Naive B cell (primary cell): ENCODE measurements at places on chromosomes 2 and 18. TPM values are rescaled to one million over a fixed set of nuclear protein-coding genes. Genes with fewer than 3 reads are reported as not detected.

GRCh38 chr2:46964835-46965560, 49.4 kb upstream of the MCFD2 start:
- DNase-seq = no peak

DNA sequence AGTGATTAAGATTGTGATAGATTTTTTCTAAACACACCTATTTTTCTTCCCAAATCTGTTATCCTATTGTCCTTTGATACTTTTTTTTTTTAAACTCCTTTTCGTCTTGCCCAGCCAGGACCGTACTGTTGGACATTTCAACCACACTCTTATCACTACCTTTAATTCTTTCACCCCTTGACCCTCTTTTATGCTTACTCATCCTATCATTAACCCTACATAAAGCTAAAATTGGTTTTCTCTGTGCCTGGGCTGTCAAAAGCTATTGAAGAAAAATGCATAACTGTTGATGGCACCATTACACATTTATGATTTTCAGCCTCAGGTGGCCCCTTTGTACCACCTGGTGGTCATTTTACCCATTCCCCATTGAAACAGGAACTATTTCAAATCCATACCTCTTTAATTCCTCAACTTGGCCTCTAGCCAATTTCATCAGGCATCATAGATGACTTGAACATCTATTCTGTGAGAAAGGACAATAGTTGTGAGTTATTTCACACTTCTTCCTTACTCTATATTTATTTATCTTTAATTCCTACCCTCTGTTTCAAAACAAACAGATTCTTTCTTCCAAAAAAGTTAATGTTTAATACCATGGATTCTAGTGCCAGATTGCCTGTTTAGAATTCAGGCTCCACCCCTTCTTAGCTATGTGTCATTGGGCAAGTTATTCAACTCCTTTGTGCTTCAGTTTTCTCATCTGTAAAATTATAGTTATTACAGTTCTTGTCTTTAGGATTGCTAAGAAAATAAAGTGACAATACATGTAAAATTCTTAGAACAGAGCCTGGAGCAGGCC, 258.6 kb downstream of the CAMKMT start:
- no peak for DNase-seq

RGPD4 gene
- not detected for polyA plus RNA-seq

- no peak for DNase-seq
Measured at GRCh38 chr18:44823286-44823685, 142.6 kb downstream of the SETBP1 start.

GRCh38 chr2:1829796-1830195, 85.5 kb upstream of the PXDN start:
- no peak for DNase-seq

DHX57 gene
- 8.6 TPM for polyA plus RNA-seq
